A549 treated with RU486 at 1 μM for 4 hours (cell line): ENCODE measurements at places on chromosomes 7 and 10. TPM values are rescaled to one million over a fixed set of nuclear protein-coding genes. Genes with fewer than 3 reads are reported as not detected.

OR6B1 gene
- total RNA-seq: not detected in 5 replicates

OR13A1 gene
- not detected in 5 replicates for total RNA-seq

KAT6B gene
- total RNA-seq: 4.6 to 6.4 TPM (median 5.9 TPM) in 5 replicates

GSTO2 gene
- 1.7 to 3.7 TPM (median 2.1 TPM) in 5 replicates for total RNA-seq

OR2A5 gene
- not detected in 5 replicates for total RNA-seq

TMEM196 gene
- total RNA-seq: not detected in 5 replicates

SP8 gene
- total RNA-seq: not detected in 5 replicates

NEUROD6 gene
- total RNA-seq: not detected in 5 replicates

VWDE gene
- 0.18 to 0.99 TPM (median 0.40 TPM) in 5 replicates for total RNA-seq

TRPV6 gene
- total RNA-seq: not detected in 5 replicates

KLF14 gene
- total RNA-seq: 0.05 to 0.06 TPM in 2 of 5 replicates, not detected in the others

SPDYE5 gene
- not detected in 5 replicates for total RNA-seq

GNG11 gene
- total RNA-seq: 24.5 to 40.8 TPM (median 35.6 TPM) in 5 replicates

AGAP9 gene
- 8.0 to 9.7 TPM (median 9.2 TPM) in 5 replicates for total RNA-seq

GSTO1 gene
- total RNA-seq: 249 to 294 TPM (median 255 TPM) in 5 replicates
